ENCODE measurements at places on chromosomes 1 and 21.

DNA sequence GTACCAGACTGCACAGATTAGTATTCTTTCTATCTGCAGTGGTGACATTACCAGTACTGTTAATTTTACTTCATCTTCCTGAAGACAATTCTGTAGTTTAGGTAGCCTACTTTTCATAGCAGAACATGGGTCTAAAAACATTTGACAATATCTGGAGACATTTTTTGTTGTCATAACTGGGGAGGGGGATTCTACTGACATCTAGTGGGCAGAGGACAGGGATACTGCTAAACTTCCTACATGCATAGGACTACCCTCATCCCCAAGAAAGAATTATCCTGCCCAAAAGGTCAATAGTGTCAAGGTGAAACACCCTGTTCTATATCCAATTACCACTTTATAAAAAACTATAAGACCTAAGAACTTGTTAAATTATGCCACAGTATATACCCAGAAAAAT is 3.4 kb upstream of the ARHGAP29 start:
- DNase-seq: no peak

- DNase-seq: no peak
Measured at GRCh38 chr1:220787069-220787619, 431 bp downstream of the MTARC1 start.

GRCh38 chr1:1441002-1441888 is 5.8 kb downstream of the VWA1 start:
- peak; percentile 78 for DNase-seq

DNA sequence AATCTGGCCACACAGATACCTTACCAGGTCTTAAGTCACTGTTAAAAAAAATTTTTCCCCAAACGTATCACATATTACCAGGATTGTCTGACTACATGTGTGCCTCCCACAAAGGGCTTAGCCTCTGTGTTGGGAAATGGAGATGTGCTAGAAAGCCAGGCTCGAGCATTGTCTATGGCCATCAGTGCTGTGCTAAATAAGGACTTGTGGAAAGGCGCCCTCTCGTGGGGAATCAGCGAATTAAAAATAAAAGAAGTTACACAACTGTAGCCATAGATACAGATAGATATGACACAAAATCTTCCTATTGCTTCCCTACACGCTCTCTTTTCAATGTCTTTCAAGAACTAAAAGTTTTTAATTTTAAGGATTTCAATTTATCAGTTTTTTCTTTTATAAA is 47.5 kb upstream of the CRNN start:
- DNase-seq: no peak

DNA sequence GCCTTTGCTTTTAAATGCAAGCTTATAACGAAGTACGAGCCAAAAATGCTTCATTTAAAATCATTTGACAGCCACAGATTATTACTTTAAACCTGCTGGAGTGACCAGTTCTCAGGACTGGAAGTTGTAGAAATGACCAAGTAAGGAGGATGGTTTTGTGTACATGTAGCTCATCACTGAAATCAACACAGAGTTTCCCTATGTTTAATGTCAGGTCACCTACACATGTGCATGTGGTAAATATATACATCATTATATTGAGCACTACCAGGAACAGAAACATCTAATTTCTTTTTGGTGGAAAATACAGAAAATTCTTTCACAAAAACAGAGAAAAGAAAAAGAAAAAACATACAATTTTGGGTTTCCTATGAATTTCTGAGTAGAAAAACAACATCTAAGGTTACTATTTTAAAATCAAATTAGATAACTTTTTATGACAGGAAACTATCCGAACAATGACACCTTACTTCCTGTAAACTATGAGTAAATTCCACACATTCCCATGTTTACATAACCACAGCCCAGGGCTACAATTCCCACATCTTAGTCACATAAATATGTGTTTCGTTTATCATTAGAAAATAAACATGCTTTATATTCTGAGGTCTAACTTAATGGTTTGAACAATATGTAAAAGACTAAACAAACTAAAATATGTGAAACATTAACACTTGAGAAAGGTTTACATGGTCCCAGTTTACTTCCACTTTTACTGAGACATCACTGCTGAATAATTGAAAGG is 73.6 kb downstream of the ZNF281 start:
- no peak for DNase-seq
